Calu3 (cell line): ENCODE measurements at places on chromosomes 2 and 18. TPM values are rescaled to one million over a fixed set of nuclear protein-coding genes. Genes with fewer than 3 reads are reported as not detected.

DNA sequence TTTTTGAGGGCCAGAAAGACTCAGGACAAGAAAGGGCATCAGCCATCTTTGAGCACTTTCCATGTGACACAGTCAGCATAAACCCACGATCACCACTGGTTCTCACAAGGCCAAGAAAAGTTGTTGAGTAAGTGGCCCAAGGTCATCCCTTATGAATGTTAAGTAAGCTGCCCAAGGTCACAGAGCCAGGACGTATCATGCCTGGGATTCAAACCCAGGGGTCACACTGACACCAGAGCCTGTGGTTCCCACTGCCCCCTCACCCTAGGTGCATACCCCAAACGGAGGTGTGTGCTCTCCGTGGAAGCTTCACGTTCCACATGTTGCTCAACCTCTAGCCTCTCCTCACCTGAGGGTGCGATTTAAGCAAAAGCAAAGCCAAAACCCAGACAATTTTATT lies 2.3 kb upstream of the CTIF start:
- no peak for DNase-seq
- no peak overlapping the region for H3K4me3 ChIP-seq
- no peaks in the 10 kb centered on the region for H3K4me1 ChIP-seq
- H3K27ac ChIP-seq, result no peak overlapping the region

DNA sequence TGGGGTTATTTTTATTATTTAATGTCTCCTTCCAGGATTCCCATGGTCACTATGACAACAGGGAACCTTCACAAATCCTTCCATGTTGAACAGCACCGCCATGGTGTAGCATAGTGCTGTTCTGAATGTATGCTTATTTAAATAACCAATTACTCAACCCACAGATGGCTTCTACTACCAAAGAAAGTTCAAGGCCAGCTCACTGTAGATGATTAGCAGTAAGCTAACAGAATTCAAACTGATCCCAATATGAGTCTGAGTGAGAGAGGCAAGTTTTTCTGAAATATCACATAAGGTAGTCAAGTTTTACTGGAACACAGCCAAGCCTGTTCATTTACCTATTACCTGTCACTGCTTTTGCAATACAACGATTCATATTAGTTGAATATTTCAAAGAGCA lies 51.2 kb downstream of the CLASP1 start:
- no peak for DNase-seq
- no peaks in the 10 kb centered on the region for H3K27me3 ChIP-seq
- H3K27ac ChIP-seq, result no peak overlapping the region
- peaks cover 32% of the 10 kb centered on the region for H3K4me1 ChIP-seq
- H3K4me3 ChIP-seq, result no peak overlapping the region

- no peak overlapping the region for H3K27ac ChIP-seq
- H3K36me3 ChIP-seq, result no peaks in the 10 kb centered on the region
- no peak overlapping the region for H3K4me3 ChIP-seq
- H3K27me3 ChIP-seq, result no peaks in the 10 kb centered on the region
- DNase-seq, result no peak
These were observed 254.8 kb downstream of the TGIF1 start for GRCh38 chr18:3704556-3705344.

DNA sequence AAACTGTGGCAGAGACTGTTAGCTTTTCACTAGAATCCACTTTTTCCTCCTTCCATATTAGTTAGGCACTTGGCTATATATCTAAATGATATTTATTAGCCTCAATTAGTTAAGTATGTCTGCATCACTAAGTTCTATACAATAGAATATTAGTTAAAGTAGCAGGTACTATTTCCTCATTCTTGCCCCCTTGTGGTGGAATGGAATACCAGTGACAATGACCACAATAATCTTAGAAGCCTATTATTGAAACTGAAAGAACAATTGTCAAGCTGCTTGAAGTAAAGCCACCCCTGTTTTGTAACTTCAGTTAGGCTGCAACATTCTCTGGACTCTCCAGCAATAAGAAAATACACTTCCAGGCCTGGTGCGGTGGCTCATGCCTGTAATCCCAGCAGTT lies 476.3 kb upstream of the VWC2L start:
- no peak overlapping the region for H3K27ac ChIP-seq
- H3K4me1 ChIP-seq, result no peaks in the 10 kb centered on the region
- peak; percentile 23 for DNase-seq
- no peaks in the 10 kb centered on the region for H3K36me3 ChIP-seq
- H3K27me3 ChIP-seq, result no peaks in the 10 kb centered on the region
- H3K4me3 ChIP-seq, result no peak overlapping the region

The CAPN14 gene
- 0.35 and 0.42 TPM in 2 replicates for total RNA-seq

The SCN2A gene
- 0.07 and 0.19 TPM in 2 replicates for total RNA-seq
